NCI-H748 treated with DMSO at 0.1 percent for 48 hours (cell line): ENCODE measurements at places on chromosomes 12 and 14.

DNA sequence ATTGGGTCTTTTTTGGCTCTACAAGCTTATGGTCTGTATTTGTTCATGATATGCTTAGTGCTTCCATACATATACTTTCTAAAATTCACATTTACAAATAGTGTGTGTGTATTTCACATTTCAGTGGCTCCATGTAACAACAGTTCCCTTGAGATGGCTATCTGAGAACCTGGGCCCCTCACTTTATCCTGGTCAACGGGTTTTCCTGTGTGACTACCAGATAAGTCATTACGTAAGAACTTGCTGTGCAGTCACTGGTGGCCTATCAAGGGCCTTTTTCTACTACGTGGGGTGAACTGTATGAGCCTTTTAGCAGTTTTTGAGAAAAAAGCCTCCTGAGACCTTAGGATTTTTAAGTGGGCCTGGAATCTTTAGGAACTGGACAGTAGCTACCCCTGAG lies 454.1 kb downstream of the PCNX1 start:
- no peak for DNase-seq

DNA sequence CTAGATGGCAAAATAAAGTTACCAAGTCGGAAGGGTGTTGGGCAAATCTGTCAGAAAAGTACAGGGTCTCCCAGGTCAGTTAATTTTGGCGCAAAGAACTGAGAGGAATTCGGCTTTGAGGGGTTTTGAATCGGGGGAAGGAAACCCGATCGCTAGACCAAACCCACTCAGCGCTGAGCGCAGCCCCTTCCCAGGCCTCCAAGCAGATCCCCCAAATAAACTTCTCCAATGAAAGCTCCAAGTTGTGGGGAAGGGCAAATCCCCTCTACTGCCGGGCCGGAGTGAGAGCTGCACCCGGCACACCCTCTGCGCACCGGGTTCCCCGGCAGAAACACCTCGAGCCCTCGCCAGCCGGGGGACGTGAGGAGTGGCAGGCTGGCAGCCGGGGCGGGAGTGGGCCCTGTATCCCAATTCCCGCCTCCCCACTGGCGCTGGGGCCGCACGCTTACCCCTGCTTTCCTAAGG lies 441 bp downstream of the E2F7 start:
- DNase-seq, result peak; percentile 64

DNA sequence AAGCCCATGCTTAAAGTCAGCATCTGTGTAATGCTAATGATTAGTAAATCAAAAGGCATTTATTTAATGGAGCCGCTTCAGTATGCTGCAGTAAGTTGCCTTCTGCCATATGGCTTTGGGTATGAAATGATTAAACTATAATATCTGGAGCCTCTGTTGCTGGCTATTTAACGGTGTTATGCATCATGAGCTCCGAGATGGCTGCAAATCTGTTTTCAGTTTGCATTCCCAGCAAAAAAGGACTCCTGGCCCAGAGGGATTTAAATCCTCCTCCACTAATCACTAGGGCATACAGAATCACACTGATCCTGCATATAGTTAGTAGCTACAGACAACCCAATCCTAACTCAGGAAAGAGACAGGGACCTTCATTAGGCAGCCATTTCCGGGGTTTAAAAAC lies 171.5 kb upstream of the EEA1 start:
- no peak for DNase-seq

- DNase-seq, result no peak
Measured at GRCh38 chr14:63032641-63033040, 12.6 kb downstream of the KCNH5 start.

DNA sequence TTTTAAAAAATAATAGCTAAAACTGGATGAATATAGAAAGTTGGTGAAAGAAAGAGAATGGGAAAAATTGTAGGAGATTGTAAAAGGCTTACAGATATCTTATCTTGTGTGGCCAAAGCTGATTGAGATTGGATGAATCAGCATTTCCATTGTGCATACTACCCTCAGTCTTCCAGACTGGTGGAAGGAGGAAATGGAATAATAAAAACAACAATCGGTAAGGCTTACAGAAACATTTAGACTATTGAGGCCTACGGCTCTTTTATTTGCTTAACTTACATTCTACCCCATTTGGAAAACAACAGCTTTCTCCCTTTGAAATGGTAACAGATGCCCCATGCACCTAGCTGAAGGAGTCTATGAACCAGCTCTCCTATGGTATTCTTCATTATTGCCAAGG lies 129.8 kb downstream of the PTPRB start:
- DNase-seq, result no peak

DNA sequence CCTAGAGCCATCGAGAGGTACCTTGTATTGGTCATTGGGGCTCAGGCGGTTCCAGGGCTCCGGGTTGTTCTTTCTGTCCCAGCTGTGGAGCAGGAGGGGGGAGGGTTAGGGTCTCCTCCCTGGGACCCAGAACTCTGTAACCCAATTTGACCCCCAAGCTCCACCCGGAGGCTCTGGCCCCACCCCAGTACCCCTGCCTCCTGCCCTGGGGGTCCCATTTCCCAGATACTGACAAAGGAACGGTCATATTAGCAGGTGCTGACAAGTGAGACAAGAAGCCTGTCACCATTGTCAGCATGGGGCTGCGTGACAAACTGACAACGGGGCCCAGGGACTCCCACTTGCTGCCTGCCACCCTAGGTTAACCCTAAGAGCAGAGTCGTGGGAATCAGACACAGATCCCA lies 6.2 kb downstream of the SHMT2 start:
- DNase-seq, result no peak

DNA sequence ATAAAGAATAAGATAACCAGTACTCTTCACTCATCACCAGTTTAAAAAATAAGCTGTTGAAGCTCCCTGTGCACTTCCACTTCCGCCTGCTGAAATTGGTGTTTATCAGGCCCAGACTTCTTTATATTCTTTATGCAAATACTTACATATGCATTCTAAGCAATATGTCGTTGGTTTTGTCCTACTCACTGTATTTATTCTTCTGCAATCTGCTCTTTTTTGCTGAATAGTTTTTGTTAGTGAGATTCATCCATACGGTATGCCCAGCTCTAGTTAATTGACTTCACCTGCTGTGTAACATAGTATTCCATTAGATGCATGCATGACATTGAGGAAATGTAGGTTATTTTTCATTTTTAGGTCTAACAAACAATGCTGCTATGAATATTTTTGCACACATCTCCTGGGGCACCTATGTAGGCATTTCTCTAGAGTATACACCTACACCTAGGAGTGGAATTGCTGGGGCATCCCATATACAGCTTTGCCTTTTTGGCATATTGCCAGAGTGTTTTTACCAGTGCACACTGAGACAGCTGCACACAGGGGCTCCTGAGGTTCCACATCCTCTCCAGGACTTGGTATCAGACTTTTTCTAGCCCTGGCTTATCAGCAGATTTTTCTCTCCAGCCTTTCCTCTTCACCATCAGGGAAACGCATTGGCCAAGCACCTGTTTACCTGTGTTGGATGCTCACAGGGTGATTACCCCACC lies 1.0 kb upstream of the NRIP2 start:
- no peak for DNase-seq

DNA sequence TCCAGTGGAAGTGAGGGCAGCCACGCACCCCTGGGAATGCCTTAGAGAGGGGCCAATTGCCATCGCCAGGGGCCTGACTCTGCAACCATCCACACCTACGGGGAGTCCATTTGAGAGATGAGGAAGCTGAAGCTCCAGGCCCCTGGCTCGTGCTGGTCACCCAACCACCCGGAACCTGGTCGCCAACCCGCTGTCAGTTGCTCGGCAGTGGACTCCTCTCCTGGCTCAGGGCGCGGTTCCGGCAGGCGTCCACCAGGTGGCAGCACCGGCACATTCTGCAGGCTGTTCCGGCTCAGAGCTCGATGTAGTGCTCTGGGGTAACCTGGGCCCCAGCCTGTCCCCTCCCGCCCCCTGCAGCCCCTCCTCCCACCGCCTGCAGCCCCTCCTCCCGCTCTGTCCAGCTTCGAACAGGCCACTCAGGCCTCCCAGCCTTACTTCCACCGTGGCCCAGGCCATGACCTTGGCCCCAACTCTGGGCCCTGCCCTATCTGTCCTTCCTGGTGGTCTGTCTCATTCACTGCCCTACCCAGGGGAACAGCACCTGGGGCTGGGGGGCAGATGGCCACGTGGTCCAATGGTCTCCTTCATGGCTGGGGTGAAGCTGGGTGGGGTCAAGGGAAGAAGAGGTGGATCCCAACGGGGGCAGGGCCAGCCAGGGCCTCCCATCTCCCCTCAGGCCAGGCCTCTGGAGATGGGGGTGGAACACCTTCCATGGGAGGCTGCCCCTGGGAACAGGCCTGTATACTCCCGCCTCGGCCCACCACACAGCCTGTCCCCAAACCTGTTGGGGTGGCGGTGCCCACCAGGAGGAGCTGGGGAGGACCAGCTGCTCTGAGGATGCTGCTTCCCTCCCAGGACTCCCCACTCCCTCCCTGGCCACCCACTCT lies 15.7 kb downstream of the SIVA1 start:
- peak; percentile 76 for DNase-seq

- DNase-seq, result no peak
Measured at GRCh38 chr14:104702673-104703072, 13.3 kb downstream of the INF2 start.

- no peak for DNase-seq
Measured at GRCh38 chr12:71011261-71011660, 90.7 kb upstream of the PTPRR start.

GRCh38 chr14:53152887-53153701 lies at the start of gene DDHD1:
Gene DDHD1 (minus strand): TSS chr14:53153323. CDS start chr14:53153098, 225 bp downstream.
- DNase-seq, result peak; percentile 34

DNA sequence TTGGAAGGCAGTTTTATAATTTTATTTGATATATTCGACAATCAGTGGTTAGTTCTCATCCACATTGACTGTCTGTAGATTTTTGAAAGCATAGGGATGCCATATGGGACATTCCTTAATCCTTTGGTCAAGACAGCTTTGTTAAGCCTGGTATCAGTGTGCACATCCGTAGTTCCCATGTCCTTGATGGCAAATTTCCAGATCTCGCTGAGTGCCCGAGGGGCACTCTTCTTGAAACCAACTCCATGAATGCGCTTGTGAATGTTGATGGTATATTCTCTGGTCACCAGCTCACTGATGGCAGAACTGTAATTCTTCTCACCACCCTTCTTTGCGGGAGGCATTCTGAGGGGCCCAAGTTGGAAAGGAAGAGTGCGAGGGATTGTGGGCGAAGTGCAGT lies 6.1 kb upstream of the DENND5B start:
- no peak for DNase-seq

GRCh38 chr14:69259168-69259526 lies 811 bp upstream of the GALNT16 start:
- no peak for DNase-seq

GRCh38 chr12:40145896-40146295 lies 40.0 kb upstream of the SLC2A13 start:
- no peak for DNase-seq

DNA sequence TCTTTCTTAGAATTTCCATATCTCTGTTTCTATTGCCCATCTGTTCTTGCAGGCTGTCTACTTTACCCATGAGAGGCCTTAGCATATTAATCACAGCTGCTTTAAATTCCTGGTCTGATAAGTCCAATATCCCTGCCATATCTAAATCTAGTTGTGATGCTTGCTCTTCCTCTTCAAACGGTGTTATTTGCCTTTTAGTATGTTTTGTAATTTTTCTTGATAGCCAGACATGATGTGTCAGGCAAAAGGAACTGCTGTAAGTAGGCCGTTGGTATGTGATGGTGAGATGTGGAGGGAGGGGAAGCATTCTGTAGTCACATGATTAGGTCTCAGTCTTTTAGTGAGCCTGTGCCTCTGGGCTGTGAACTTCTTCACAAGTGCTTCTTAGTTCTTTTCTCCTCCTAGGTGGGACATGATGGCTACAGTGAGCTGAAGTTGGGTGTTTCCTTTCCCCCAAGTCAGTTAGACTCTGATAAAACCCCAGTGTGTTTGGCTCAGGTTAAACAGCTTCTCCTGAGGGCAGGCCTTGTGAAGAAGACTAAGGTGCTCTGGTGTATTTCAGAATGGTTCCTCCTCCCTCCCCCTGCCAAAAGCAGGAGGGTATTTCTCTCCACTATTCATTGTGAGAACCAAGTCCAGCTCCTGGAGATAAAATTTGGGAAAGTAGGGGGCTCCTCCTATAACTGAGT lies 195.9 kb upstream of the PARP11 start:
- DNase-seq, result no peak

- DNase-seq, result no peak
Measured at GRCh38 chr14:23929822-23930294, 23.7 kb upstream of the DHRS4 start.

GRCh38 chr14:34336501-34336900 lies 125.5 kb downstream of the SPTSSA start:
- no peak for DNase-seq

- no peak for DNase-seq
Measured at GRCh38 chr14:26138764-26139445, 458.9 kb downstream of the NOVA1 start.

DNA sequence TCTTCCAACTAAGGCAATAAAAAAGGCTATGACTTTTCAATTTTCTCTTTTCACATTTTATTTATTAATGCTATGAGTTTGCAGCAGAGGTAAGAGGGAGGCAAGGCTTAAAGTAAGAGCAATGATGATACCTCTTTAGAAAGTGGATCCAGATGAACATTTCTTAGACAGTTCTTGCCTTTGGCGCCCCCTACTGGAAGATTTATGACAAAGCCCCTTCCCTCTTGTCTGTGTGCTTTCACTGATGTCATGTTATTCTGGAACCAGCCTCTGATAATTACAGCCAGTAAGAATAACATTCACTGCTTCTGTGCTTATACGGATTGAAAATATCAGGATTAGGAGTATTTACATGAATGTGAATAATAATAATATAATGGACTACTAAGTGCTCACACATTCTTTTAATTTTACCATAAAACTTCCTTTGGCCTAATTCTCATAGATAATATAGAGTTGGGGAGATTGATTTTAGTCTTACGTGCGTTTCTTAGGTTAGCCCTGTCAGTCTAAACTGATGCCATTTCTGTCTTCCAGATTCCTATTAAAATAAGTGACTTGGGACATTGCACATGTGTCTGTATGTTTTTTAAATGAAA lies 1929.9 kb upstream of the SEL1L start:
- peak; percentile 73 for DNase-seq

- no peak for DNase-seq
Measured at GRCh38 chr12:132558861-132559623, 51.3 kb downstream of the LRCOL1 start.

- DNase-seq, result no peak
Measured at GRCh38 chr14:95498622-95499353, 17.7 kb downstream of the SYNE3 start.

- no peak for DNase-seq
Measured at GRCh38 chr12:131912518-131913274, 16.4 kb upstream of the PUS1 start.

- peak; percentile 74 for DNase-seq
Measured at GRCh38 chr12:49296836-49297694, 2.1 kb downstream of the PRPH start.

- peak; percentile 5 for DNase-seq
Measured at GRCh38 chr12:28172434-28173030, 17.7 kb upstream of the CCDC91 start.

GRCh38 chr12:108190529-108190928 lies 61.4 kb downstream of the WSCD2 start:
- DNase-seq, result no peak
